ENCODE measurements at places on chromosomes 2 and 18.

- DNase-seq, result no peak
Observed at GRCh38 chr18:62450175-62450545, 72.7 kb upstream of the ZCCHC2 start.

DNA sequence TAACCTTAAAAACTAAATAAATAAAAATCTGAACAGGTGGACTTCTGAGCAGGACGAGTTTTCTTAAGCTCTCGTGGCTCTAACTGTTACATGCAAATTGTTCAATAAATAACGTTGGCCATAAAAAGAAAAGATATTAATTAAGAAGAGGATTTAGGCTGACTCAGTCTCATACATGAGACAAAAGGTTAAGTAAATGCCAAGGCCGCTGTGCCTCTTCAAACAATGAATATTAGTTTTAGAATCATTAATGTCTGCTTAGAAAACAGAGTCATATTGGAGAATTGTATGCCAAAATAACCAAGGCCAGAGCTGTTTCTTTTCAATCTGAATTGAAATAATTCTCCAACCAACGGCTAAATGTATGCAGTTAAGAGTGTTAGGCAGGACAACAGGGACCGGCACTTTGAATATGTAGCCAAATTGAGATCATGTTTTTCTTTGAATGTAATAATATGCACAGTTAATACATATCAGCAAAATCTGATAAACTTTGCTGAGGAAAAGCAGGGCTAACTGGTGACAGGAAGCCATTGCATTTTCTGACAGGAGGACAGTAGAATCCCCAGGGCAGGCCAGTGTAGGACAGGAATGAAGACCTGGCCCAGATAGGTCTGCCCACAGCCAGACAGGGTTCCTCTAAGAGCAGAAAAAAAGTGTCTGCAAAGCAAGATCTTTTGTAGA is 1041.4 kb upstream of the FANCL start:
- DNase-seq, result no peak

DNA sequence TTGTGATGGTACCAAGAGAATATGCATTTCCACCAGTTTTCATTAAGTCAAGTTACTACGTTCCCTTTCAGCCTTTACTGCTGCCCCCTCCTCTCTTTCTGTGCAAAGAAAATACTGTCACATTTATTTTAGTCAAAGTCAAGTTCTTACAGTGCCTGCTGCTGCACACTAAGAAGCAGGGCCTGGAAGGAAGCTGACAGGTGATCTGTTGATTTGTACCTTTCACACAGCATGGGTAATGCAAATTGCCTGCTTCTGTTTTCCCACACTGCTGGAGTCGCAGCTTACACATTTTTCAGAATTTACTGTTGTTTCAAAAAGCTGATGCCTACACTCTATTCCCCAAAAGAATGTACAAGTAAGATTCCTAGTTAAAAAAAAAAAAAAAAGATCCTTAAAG is 48.7 kb upstream of the CD226 start:
- DNase-seq, result no peak

GRCh38 chr2:1804351-1804771 is 60.0 kb upstream of the PXDN start:
- no peak for DNase-seq

DNA sequence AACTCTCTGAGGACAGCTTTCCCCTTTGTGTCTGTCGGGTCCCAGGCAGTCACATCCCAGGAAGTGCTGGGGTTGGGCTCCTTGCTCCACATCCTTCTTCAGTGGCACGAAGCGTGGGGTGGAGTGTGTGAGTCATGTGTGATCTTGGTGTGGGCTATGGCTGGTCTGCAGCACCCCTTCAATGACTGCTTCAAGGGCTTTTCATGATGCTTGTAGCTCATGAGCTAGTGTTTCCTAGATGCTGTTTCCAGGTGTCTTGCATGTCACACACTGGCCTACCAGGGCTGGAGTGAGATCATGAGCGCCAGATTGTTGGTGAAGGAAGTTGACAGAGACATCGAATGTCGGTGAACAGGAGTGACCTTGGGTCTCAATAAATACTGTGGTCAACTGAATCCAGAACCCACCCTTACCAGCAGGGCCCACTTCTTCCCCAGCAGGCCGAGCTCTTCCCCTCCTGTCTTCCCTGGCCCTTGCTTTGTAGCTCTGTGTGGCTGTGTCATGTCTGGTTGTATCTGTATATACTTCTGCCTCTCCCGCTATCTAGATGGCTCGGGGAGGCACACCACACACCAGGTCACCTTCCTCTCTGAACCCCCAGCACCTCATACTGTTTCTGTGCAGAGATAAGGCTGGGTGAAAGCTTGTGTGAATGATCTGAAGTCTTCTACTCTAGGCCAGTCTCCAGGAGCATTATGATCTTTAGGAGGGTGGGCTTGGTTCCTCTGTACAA is 3.8 kb downstream of the C2orf92 start:
- no peak for DNase-seq

Measured in stimulated activated CD8-positive, alpha-beta memory T cell treated with anti-CD3 and anti-CD28 coated beads, Interleukin-2, amount 100 ng/mL, for 1 hour (primary cell).